Psoas muscle (tissue), 8 donors: ENCODE measurements at places on chromosomes 5 and 9. TPM values are rescaled to one million over a fixed set of nuclear protein-coding genes. Genes with fewer than 3 reads are reported as not detected.

Gene KCNIP1
- polyA plus RNA-seq = not detected

Gene TRAF1
- 0.55 TPM for polyA plus RNA-seq

Gene PTGES
- polyA plus RNA-seq = 0.68 TPM

Gene FER
- 3.2 TPM for polyA plus RNA-seq

Gene AQP3
- polyA plus RNA-seq = 3.6 TPM

Gene ENTREP1
- 12.4 TPM for polyA plus RNA-seq

Gene DRD1
- 0.01 TPM for polyA plus RNA-seq

Gene ANXA2R
- 2.7 TPM for polyA plus RNA-seq

Gene ATP10B
- polyA plus RNA-seq = not detected

Gene DIRAS2
- polyA plus RNA-seq = 0.06 TPM

Gene GPRIN1
- polyA plus RNA-seq = 0.23 TPM

Gene FUBP3
- 13.0 TPM for polyA plus RNA-seq

Gene BASP1
- 0.73 TPM for polyA plus RNA-seq

Gene FOXD4L4
- not detected for polyA plus RNA-seq

Gene PCDHGB3
- 0.17 TPM for polyA plus RNA-seq

Gene TUSC1
- polyA plus RNA-seq = 7.0 TPM

Gene TAS2R1
- not detected for polyA plus RNA-seq

Gene MSX2
- 1.2 TPM for polyA plus RNA-seq

Gene NUDT12
- 6.8 TPM for polyA plus RNA-seq

Gene CENPH
- 3.6 TPM for polyA plus RNA-seq

Gene ALDH7A1
- polyA plus RNA-seq = 7.4 TPM

Gene BTNL9
- 14.4 TPM for polyA plus RNA-seq

Gene SPRY4
- 8.0 TPM for polyA plus RNA-seq

Gene IFNK
- not detected for polyA plus RNA-seq

Gene SPATA6L
- 0.15 TPM for polyA plus RNA-seq

Gene MARVELD2
- polyA plus RNA-seq = 0.09 TPM

Gene C9orf153
- polyA plus RNA-seq = 0.22 TPM

Gene INSL4
- not detected for polyA plus RNA-seq

Gene SPINK6
- polyA plus RNA-seq = not detected

Gene C5orf58
- not detected for polyA plus RNA-seq
